ENCODE measurements at places on chromosomes 11 and 22.
A peak's percentile ranks its signal among the peaks of the same experiment; 100 is the strongest.

- DNase-seq, result no peak
Observed at GRCh38 chr22:26939466-26939865, 282.1 kb downstream of the MIAT start.

DNA sequence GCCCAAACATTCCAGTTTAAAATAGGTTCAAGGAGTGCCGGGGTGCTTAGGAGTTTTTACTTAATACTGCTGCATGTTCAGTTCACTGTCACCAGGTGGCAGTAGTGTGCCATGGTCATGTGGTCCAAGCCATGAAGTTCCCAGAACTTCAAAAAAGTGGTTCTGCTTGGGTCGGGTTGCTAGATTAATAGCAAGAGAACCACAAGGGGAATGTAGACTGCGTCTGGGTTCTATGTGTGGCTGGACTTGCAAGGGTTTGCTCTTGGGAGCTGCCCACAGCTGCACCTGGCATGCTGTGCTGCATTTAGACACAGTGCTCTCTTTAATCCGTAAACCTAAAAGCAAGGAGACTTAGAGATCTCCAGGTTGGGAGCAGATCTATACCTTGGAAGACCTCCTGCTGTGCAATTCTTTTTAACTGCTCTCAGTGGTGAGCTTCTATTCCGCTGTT lies 6.5 kb upstream of the SPON1 start:
- peak; percentile 19 for DNase-seq

- no peak for DNase-seq
Observed at GRCh38 chr11:60931917-60932316, 7.7 kb downstream of the TMEM132A start.

GRCh38 chr11:78996007-78996406 lies 421.3 kb upstream of the NARS2 start:
- no peak for DNase-seq

- no peak for DNase-seq
Observed at GRCh38 chr11:132743601-132744000, 788.7 kb downstream of the OPCML start.

DNA sequence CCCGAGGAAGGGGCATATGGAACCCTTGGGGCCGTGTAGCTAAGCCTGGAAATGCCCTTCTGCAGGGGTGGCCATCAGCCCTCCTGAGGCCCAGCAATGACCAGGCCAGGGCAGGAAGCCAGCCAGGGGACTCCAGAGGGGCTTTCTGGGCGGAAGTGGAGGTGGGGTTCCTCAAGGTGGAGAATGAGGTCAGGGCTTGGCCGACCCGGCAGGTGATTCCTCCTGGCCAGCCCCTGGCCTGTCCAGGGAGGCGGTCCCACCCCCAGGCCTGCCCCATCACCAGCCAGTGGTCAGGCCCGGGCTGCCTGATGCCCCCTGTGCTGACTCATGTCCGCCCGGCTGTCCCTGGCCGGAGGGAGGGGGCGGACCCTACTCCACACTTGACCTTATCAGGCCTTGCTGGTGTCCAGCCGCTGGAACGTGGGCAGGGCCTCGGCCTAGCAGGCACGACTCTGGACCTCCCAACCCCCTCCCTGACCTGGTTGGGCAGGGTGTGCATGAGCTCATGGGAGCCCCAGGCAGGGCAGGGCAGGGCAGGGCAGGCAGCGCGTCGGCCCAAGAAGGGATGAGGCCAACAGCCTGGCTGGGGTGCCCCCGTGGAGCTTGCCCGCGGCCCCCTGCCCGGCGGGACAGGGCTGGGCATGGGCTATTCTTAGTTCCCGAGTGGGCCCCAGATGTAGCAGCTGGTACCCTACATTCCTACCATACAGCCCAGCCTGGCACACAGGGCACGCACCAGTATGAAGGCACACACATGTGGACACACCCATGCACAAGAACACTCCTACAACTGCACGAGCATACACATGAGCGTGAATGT lies 35.9 kb downstream of the RPL3 start:
- no peak for DNase-seq

DNA sequence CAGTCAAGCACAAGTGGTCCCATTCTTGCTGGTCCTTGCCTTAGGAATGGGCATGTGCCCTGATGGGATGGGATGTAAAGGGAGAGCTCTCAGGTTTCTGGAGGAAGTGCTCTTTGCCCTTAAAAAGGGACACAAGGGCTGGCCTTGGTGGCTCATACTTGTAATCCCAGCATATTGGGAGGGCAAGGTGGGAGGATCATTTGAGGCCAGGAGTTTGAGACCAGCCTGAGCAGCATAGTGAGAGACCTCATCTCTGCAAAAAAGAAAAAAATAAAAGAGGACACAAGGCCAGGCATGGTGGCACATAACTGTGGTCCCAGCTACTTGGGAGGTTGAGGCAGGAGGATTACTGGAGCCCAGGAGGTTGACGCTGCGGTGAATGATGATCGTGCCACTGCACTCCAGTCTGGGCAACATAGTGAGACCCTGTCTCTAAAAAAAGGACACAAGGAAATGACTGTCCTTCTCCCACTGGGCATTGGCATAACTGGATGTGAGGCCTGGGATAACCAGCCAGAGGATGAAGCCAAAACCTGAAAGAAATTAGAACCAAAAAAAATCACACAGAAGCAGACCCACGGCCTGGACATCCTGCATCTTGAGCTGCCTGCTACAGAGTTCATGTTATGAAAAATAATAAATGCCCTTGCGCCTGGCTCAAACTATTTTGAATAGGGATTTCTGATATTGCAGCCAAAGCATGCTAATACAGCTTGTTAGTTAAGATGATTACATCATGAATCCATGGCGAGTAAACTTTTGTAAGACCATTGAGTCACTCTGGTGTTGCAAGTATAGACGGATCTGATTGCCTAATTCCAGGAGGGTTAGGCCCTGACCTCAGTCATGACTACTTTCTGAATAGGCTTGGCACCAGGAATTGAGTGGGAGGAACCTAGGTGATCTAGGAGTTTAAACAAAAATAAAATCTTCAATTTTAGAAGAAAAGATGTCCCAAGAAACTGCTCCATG lies 12.9 kb upstream of the CRKL start:
- DNase-seq, result no peak

DNA sequence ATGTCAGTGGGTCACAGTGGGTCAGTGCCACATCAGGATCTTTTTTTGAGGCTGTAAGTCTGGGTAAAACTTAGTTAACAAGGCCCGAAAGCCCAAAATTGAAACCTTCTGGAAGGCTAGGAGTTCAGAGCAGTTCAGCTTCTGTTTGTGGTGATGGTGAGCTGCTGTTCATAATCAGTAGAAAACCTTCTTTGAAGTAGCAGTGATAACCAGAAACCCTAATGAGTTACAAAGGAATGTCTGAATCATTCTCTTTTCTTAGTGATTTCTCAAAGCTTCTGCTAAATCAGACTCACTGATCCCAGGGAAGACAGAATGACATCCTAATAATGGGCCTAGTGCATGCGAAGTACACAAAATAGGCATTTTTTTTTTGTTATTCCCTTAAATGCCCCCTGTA lies 124.7 kb downstream of the PARVA start:
- no peak for DNase-seq

DNA sequence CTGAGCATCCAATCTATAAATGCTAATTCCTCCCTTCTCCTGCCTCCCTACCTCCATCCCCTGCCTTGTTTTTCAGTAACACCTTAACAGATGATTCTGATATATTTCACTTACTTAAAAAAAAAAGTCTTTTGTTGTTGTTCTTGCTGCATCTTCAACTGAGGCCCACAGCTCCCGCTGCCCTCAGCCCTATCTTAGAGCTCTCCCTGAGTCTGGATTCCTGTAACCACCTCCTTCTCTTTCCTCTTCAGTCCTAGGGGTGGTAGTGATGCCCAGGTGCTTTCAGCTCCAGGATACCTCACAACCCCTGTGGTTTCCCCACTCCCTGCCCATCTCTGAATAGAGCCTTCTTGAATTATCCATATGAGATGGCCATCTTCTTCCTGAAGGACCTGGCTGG lies 3.7 kb upstream of the KCNE3 start:
- no peak for DNase-seq
